ENCODE measurements at places on chromosomes 6 and 20.

- no peak for DNase-seq
Observed at GRCh38 chr20:1364106-1364505, 28.7 kb downstream of the FKBP1A start.

GRCh38 chr6:136037242-136037875 lies 185.9 kb downstream of the PDE7B start:
- DNase-seq = no peak

GRCh38 chr20:1144401-1145172 lies 26.2 kb downstream of the PSMF1 start:
- DNase-seq = no peak

DNA sequence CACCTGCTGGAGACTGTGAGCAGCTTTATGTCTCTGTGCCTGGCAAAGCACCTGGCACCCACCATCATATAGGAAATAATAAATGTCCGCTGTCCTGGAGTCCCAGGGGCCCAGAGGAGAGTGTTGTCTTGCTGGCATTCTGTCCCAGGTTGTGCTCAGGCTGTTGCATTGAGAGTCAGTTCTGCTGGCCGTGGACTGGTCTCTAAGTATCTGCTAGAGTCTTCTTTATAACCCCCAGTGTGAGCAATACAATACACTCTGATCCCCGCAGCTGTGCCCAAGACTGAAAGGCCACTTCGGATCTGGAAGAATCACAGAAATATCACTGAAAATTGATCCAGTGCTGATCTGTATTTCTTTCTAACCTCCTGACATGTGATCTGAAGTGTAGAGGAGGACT lies 38.3 kb upstream of the HINT3 start:
- no peak for DNase-seq

DNA sequence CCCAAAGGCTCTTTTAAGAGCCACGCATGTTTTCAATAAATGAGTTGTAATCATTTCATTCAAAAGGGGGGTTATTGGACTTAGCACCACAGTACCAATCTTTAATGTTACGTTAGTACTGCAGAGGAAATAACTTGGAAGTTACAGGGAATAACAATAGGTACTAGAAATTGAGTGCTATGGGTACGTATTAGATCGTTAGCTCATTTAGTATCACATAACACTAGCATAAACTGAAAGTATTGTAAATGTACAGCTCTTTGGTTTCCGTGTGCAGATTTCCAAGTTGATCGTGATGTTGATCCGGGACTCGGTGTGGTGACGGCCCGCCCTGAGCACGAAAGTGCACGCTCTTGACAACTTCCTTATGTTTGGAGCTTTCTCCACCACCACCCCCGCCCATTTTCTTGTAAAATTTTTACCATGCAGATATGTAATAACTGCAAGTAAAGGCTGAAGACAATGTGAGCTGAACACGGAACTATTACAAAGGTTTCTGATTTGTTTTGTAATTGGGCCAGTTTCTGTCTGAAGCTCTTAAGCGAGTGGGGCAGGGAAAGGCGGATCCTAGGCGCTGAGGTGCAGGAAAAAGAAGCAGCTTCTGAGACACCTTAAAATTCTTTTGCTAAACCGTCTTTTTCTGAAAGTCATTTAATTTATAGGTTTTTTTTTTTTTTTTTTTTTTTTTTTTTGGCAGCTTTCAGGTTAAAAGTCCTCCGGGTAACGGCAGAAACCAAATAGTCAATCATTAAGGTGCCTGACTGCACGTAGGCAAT lies 71.5 kb downstream of the HFE start:
- DNase-seq = no peak

- DNase-seq = no peak
Observed at GRCh38 chr6:157019733-157020132, 242.6 kb downstream of the ARID1B start.

DNA sequence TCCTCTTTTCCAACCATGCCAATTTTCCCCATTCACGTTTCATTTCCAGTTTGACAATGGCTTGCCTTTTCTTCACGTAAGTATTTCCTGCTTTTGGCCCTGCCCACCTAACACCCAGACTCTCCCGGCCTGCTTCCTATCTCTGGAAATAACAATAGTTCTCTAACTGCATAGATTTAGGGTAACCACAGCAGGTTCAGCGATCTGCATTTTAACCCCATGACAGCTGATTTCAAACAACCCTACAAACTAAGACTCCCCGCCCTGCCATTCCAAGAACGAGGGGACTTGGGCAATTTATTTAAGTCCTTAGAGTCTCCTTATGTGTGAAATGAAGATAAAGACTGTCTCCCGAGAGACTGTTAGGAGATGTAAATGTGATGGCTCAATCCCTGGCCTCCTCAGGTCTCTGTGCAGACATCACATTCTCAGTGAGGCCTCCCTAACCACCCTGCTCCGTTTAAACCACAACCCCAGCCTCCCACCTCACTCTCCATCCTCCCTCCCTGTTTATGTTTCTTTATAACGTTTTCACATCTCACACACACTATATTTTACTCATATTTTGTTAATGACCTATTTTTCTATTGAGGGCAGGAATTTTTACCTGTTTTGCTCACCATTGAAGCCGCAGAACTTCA lies 134.8 kb downstream of the GJA10 start:
- no peak for DNase-seq

- no peak for DNase-seq
Observed at GRCh38 chr6:110902091-110902490, 27.5 kb downstream of the AMD1 start.

- DNase-seq = no peak
Observed at GRCh38 chr6:9511157-9511556, 903.7 kb downstream of the TFAP2A start.

DNA sequence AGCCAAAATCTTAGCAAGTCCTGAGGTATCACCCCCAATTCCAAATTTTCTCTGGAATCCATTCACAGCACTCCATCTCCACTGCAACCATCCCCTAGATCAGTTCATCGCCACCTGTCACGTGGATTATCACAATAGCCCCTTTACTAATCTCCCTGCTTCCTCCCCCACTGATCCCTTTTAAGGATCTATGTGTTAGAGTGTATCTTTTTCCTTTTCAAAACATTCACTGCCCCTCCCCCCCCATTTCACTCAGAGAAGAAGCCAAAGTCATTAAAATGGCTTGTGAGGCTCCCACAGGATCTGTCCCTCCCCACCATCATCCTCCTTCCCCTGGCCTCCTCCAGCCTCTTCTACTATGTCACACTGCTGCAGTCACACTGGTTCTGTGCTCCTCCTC lies 18.4 kb upstream of the SPAG4 start:
- no peak for DNase-seq
